ENCODE measurements at places on chromosomes 3 and 15.

GRCh38 chr15:67836477-67836876 is 3.4 kb downstream of the RNU6-1 start:
- DNase-seq: no peak

DNA sequence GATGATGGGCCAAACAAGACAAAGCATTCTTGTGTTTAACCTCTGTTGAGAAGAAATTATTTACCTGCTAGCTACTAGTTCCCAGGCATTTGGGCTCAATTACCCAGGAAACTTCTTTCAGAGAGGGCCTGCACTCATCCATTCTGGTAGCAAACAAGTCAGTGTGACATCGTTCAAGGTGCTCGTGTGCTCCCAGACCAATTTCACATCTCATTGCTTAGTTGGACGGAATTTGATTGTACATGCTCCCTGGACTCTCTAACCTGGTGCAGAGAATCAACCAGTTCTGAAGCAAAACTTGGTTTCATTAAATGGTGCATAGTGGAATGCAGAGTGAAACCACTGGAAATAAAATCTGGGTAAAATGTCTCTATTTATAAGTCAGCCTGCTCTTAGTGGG is 392.7 kb downstream of the LSAMP start:
- DNase-seq: no peak

GRCh38 chr3:45064512-45065372 is 38.6 kb downstream of the CLEC3B start:
- DNase-seq: peak; percentile 74

DNA sequence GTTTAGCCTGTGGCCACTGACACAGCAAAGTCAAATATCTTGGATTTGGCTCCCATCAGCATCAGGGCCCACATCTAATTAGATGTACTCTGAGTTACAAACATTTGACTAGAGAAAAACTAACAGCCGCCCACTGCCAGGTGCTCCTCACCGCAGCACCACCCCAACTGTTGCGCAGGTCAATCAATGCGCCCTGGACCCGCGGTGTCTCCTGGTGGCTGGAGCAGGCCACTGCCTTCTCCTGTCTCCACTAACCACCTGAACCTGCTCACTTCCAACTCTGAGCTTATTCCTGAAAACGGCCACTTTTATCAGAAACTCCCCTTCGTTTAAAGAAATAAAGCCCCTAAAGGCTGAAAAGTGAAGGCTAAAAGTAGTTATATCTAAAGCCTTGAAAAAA is 4.3 kb downstream of the RIOX2 start:
- DNase-seq: no peak
